ENCODE measurements at places on chromosomes 1 and 21.

GRCh38 chr1:161070761-161071160, 1.1 kb upstream of the ARHGAP30 start:
- DNase-seq: no peak

DNA sequence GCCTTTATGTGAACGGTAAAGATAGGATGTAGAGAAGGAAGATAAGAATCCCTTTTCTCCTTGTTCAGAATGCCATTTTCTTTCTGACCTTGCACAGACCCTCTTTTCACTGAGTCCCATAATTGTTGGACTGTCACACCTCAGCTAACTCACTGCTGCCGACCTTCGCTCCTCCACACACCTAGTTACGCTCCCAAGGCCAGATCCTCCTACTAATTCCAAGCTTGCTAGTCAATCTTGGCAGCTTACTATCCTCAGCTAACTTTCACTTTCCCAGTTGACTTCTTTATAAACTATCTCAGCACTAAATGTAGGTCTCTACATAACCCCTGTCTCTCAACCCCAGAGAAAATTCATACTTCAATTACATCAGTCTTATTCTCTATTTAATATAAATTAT, 471.8 kb upstream of the PRMT6 start:
- no peak for DNase-seq

GRCh38 chr1:101220906-101221305, 15.9 kb upstream of the S1PR1 start:
- no peak for DNase-seq

- no peak for DNase-seq
Observed at GRCh38 chr1:110722807-110723206, 48.1 kb upstream of the KCNA3 start.

DNA sequence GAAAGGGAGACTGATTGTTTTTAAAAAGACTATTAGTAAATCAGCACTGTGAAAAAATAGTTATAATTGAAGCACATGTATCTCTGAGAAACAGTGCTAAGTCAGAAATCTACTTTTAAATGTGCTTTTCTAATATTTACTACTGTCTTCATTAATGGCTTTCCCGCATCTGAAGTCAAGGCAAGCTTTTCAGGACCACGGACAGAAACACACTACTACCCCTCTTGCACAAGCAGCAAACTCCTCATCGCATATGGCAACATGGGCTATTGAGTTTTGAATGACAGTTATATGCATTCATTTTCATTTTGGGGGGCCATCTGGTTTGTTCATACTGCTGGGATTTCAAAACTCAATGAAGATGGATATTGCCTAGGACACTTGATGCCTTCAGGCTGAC, 433.4 kb upstream of the CAMK1G start:
- no peak for DNase-seq

GRCh38 chr1:172533513-172534151, 682 bp downstream of the SUCO start:
- peak; percentile 80 for DNase-seq

DNA sequence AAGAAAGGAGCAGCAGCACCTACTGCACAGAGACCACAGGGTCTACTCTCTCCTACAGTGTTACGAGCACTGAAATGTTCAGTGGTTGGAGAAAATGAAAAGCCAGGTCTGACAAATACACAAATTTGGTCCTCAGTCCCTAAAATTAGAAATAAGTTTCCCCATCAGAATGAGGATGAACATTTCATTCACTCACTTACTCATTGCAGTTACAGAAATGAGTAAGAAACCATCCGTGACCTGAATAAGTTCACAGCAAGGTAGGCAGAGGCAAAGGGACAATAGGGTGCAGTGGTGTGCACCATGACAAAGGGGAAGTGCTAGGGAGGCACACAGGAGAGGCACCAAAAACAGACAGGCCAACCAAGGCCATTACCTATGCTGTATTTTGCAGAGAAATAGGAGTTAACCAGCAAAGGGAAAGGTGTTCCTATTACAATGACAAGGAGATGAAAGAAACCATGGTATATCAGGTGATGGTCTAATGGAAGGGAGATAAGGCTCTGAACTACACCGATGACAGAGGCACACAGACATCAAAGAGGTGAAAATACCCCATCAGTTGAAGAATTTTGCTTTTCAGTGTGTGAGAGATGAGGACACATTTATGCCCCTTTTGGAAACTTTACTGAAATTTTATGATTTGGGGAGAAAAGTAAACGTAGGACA, 29.4 kb downstream of the VAV3 start:
- DNase-seq: no peak

DNA sequence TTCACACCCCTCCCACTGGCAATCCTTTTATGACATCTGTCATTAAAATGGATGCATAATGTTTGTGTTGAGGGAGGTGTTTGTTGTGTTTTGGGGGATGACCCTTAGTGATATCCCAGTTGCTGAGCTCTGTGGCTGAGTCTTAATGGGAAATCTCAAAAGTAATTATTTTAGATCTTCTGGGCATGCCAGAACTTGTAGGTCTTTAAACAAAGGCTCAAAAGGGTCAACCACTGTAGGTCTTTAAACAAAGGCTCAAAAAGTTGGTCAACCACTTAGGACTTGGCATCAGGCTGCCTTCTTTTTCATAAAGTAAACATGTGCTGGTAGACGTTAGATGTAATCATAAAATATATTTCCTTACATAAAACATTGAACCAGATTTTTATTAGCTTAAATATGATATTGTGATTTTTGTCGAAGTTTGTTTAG, 78.0 kb downstream of the CDC14A start:
- DNase-seq: no peak

DNA sequence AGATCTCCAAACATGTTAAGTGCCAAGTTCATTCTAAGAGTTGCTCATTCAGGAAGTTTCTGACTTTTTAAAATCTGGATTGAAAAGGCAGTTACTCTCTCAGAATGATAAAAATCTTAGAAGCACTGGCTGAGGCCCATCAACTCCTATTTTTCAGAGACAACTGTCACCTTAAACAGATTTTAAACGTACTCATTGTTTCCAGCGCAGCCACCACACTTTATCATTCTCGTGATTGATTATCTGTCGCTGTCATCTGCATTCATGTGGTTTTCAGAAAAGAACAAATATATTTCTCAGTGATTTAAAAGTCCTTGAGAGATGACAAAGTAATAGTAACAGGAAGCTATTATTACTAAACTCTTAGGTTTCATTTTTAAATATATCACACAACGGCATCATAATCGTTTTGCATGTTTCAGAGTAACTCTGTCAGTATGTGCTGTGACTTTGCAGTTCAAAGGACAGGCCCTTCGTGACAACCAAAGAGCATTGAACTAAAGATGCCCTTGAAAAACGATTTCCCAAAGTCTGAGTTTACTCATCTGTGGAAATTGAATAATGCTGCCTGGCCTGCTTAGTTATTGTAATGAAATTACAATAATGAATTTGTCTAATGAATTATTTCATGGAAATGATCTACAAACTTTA, 14.9 kb upstream of the KCNK1 start:
- DNase-seq: no peak
